ENCODE measurements at places on chromosomes 4 and X. TPM values are rescaled to one million over a fixed set of nuclear protein-coding genes. Genes with fewer than 3 reads are reported as not detected.

NXF2B gene
- not detected for total RNA-seq

- DNase-seq, result no peak
Observed at GRCh38 chrX:11944501-11944900, 186.5 kb downstream of the MSL3 start.

GRCh38 chr4:177051473-177052060 is 258.1 kb upstream of the NEIL3 start:
- DNase-seq, result peak; percentile 16

GRCh38 chrX:69237236-69237635 is 72.0 kb upstream of the PJA1 start:
- DNase-seq, result no peak

GRCh38 chrX:8319359-8319758 is 145.3 kb upstream of the VCX3B start:
- no peak for DNase-seq

DNA sequence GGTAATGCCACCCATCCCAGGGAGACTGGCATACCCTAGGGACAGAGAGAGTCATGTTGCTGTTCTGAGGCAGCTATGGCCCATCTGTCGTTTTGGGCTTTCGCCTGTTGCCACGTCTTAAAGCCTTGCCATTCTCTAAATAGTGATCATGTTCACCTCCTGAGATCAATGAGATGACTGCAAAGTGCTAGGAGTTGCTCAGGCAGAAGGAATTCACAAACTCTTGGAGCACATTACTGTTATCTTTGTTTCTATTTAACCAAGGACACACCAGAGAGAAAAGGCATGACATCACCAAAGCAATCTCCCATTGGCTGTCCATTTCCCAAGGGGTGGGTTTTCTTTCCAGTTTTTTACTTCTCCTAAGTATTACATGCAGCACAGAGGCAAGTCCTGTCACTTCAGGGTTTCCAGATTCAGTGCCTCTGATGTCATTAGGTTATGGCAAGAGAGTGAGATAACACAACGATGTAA is 37.1 kb upstream of the SETD7 start:
- no peak for DNase-seq

WDFY3 gene
- 1.7 TPM for total RNA-seq

GRCh38 chr4:164616961-164617360 is 137.0 kb upstream of the SMIM31 start:
- DNase-seq, result no peak

SMIM10L2A gene
- 0.31 TPM for total RNA-seq

DNA sequence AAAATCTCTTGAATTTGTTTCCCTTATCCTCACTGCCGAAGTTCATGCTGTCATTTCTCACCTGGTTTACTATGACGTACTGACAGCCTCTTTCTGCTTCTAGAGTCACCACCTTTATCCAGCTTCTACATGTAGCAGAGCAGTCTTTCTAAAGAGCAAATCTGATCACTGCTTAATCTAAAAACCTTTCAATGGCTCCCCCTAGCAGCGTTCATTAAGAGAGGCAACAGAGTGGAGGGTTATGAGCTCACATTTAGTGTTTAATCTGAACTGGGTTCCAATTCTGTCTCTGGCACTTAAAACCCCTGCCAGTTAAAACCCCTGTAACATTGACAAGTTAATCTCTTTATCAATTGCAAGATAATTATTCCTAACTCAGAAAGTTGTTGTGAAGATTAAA is 4.4 kb downstream of the RBPJ start:
- DNase-seq, result no peak

GRCh38 chr4:145626623-145626982 is 7.4 kb downstream of the MMAA start:
- no peak for DNase-seq

- no peak for DNase-seq
Observed at GRCh38 chrX:134676436-134676835, 18.2 kb upstream of the PLAC1 start.

GRCh38 chrX:122545778-122546177 is 638.3 kb upstream of the GRIA3 start:
- DNase-seq, result no peak

MAGEA8 gene
- total RNA-seq, result not detected

- peak; percentile 66 for DNase-seq
Observed at GRCh38 chr4:83012200-83012686, 1.6 kb upstream of the LIN54 start.

DNA sequence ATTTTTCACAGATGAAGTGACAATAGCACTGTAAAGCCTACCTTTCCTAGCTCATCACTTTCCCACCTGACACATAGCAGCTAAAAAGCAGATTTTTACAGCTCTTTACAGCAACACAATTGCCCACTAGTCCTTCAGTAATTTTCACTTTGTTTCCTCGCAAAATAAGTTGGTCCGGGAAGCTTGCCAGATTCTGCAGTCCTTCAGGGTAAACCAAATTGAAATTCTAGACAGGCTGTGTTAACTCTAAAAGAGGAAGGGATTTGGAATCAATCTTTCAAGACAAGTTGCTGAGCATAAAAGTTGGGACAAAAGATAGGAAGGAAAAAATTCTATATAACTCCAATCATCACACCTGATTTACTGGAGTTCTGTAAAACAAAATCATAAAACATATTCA is 8.7 kb downstream of the C1QTNF7 start:
- DNase-seq, result no peak

DNA sequence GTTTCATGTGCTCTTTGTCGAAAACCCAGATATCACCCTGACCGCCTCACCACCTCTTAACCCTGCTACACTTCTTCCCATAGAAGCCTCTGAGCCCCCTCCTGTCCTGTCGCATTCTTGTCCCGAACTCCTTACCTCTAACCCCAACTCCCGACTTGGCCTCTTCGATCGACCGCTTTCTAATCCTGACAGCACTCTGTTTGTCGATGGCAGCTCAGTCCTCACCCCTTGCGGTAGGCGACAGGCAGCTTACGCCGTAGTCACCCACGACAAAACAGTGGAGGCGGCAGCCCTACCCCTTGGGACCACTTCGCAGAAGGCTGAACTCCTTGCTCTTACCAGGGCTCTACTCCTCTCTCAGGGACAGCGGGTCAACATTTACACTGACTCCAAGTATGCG is 961.7 kb downstream of the RPA4 start:
- no peak for DNase-seq

- DNase-seq, result peak; percentile 24
Observed at GRCh38 chrX:54785901-54786300, 12.2 kb downstream of the ITIH6 start.

- no peak for DNase-seq
Observed at GRCh38 chrX:35122756-35123155, 180.2 kb downstream of the FAM47B start.

HSD17B13 gene
- not detected for total RNA-seq

GLUD2 gene
- total RNA-seq, result 1.4 TPM

- DNase-seq, result no peak
Observed at GRCh38 chr4:152961014-152961772, 25.1 kb downstream of the FHDC1 start.

GRCh38 chr4:74999714-75000309 is 66.9 kb downstream of the PARM1 start:
- no peak for DNase-seq

NMU gene
- total RNA-seq, result 0.63 TPM

- no peak for DNase-seq
Observed at GRCh38 chrX:7987160-7988012, 60.2 kb upstream of the PNPLA4 start.

XAGE1A gene
- total RNA-seq, result not detected

- peak; percentile 68 for DNase-seq
Observed at GRCh38 chr4:142126890-142127497, 490.6 kb downstream of the IL15 start.

DNA sequence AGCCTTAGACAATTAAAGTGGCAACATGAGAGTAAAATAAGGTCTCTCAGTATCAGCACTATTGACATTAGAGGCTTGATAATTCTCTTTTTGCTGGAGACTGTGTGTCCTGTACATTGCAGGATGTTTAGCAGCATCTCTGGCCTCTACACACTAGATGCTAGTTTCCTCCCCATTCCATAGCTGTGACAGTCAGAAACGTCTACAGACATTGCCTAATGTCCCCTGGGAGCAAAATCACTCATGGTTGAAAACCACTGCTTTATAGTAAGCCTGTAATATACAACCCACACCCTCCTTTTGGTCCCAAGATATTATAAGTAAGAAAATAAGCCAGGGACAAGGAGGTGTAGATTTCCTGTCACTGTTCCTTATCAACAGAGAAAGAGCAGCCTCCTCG is 166.0 kb downstream of the FRMPD4 start:
- no peak for DNase-seq

SMIM9 gene
- not detected for total RNA-seq

SAGE1 gene
- total RNA-seq, result not detected

Measured in activated CD4-positive, alpha-beta memory T cell treated with anti-CD3 and anti-CD28 coated beads for 36 hours (primary cell).